ENCODE measurements at places on chromosomes 6 and 20. TPM values are rescaled to one million over a fixed set of nuclear protein-coding genes. Genes with fewer than 3 reads are reported as not detected.

TTK gene
- total RNA-seq = 69.5 TPM

DNA sequence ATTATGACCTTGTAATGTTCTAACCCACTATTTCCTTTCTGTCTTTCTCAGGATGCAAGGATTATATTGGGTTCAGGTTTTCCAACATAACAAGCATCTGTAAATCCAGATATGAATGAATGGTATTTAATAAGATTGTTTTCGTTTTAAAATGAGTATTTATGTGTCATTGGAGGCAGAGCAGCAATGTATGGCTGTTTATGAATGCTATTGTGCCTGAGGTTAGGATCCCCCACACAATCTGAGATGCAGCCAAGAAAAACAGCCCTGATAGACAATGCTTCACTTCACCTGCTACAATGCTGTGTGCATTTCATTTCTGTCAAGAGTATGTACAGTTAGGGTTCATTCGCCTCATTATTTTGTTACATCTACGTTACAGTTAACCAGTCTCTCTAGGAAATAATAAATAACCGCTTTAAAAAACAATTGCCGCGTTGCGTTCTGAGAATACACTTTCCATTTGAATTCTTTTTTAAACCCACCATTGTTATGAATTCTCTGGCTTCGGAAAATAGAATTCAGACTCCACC is 19.6 kb downstream of the TFAP2A start:
- no peak for DNase-seq

SAPCD1 gene
- total RNA-seq = 1.5 TPM

DNA sequence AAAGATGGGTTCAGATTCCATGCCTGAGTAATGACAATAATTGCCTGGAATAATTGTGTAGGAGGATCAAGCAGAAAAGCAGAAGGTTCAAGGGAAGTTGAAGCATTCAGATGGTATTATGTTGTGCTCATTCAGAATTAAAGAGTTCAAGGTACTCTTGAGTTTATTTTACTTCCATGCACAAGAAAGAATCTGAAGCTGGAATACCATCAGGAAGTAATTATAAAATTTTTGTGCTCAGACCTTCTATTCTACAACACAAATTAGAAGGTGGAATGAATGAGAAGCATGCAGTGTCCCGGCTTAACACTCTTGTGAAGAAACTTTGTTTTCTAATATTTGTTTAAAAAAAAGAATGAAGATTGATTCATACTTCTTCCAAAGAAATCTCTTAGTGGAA is 139.4 kb upstream of the ENPP5 start:
- DNase-seq = no peak

DNA sequence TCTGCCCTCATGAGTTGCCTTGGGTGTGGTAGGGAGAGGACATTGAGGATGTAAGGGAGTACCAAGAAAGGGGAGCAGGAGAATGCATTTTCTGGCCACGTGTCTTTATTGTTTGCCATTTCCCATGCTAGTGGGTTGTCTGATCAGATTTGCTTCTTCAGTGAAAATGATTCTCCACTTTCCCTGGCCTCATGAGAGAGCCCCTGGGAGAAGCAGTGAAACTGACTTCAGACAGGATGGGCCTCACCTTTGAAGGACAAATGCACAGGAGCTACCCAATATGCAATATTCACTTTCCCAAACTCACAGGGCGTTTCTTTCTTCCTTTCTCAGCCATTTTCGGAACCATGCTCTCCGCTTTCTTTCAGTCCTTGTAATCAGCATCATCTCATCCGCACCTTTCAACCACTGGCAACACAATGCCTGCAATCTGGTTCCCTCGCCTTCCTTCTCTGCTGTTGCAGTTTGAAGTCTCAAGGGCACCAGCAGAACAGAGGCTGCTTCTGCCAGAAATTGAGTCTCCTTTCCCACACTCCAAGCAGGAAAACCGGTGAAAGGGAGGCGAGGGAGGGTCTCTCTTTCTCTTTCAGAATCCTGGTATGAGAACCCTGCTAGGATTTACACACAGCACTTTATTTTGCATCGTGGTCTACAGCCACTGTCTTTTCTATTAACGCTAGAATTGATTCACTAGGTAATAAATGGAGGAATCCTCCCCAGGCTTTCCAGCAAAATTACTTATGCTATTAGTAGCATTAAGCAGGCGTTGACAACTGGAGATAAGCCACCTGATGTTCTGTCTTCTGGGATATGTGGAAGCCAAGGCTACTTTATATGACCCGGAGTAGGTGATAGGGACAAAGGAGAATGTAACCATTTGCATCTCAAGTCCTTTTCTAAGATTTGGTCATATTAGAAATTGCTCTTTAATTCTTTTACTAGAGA is 62.0 kb upstream of the FAM184A start:
- DNase-seq = no peak

DNA sequence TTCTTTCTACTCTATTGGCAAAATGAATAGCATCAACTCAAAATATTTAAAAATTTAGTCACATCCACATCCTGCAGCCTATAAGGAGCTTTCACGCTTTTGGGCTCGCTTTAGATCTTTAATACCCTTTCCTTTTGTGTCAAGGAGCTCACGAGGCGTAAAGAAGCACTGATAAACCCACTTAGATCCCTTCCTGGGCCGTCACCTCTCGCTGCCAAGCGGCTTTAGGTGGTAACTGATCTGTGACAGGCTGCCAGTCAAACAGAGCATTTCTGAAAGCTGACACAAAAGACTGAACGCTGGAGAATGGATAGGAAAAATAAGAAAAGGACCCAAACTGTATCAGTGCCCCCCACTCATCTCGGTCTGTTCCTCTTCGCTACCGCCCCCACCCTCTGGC is 385.7 kb upstream of the MMS22L start:
- no peak for DNase-seq

GRCh38 chr6:7786214-7786661 is 60.3 kb downstream of the BMP6 start:
- no peak for DNase-seq

- no peak for DNase-seq
Measured at GRCh38 chr20:38831049-38831691, 25.7 kb downstream of the PPP1R16B start.

DNA sequence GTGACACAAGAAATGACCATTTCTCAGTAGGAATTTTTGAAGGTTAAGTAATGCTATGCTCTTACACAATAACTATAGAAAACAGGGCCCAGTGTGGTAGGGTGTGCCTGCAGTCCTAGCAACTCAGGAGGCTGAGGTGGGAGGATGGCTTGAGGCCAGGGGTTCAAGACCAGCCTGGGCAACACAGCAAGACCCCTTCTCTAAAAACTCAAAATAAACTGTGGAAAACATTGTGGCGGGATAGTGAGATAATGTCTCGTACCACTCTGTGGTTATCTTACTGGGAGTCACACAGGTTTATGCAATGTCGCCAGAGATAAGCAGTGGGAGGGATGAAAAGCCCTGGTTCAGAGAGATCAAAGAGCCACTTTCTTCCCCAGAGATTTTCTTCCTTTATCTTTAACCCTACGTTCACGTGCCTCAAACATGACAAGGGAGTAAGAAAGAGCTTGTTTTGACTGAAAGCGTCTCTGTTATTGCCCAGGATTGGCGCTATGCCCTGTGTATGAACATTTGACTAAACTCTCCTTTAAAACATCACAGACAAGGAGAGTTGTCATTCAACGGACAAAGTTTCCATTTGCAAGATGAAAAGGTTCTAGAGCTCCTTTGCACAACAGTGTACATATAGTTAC is 13.9 kb downstream of the GCM1 start:
- no peak for DNase-seq

CASS4 gene
- total RNA-seq = 1.2 TPM

POLH gene
- total RNA-seq = 45.9 TPM

- DNase-seq = no peak
Measured at GRCh38 chr20:1576641-1577040, 19.1 kb upstream of the SIRPD start.

DNA sequence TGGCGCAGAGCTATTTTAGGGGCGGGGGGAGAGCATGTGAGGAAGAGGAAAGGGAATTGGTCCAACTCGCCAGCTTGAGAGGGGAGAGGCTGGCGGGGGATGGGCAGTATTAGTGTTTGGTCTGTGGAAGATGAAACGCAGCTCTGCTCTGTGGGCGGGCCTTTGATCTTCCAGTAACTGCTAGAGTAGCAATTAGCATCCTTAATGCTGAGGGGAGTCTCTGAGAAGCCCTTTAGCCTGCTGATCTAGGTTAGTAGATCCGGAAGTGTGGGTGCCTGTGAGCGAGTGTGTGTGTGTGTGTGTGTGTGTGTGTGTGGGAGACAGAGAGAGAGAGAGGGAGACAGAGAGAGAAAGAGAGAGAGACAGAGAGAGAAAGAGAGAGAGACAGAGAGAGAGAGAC is 117.2 kb upstream of the BACH2 start:
- peak; percentile 7 for DNase-seq

DNA sequence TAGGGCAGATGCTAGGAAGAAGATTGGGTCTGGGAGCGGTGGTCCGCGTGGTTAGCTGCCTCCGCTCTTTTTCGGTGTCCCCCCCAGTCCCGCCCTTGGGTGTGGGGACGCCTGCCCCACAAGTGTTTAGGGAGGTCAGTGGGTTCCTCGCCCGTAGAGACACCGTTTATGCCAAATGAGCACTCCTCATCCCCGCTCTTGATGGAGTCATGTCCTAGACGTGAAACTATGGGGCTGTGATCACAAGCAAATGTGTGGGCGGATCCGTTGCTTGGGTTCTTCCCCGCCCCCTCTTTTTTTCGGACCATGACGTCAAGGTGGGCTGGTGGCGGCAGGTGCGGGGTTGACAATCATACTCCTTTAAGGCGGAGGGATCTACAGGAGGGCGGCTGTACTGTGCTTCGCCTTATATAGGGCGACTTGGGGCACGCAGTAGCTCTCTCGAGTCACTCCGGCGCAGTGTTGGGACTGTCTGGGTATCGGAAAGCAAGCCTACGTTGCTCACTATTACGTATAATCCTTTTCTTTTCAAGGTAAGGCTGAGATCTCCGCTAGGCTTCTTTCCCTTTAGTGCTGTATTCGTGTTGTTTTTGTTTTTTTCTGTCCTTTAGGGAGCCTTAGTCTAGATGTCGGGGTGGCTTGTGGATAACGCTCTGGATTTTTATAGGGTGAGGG is at the start of gene HSP90AB1:
Gene HSP90AB1 (plus strand): TSS at position 439 of the 675 bp plus-strand sequence. CDS start 1,529 bp downstream, outside the sequence.
- peak; percentile 97 for DNase-seq

- DNase-seq = no peak
Measured at GRCh38 chr20:24662322-24662721, 192.9 kb downstream of the SYNDIG1 start.

C6orf15 gene
- total RNA-seq = 0.71 TPM

DNA sequence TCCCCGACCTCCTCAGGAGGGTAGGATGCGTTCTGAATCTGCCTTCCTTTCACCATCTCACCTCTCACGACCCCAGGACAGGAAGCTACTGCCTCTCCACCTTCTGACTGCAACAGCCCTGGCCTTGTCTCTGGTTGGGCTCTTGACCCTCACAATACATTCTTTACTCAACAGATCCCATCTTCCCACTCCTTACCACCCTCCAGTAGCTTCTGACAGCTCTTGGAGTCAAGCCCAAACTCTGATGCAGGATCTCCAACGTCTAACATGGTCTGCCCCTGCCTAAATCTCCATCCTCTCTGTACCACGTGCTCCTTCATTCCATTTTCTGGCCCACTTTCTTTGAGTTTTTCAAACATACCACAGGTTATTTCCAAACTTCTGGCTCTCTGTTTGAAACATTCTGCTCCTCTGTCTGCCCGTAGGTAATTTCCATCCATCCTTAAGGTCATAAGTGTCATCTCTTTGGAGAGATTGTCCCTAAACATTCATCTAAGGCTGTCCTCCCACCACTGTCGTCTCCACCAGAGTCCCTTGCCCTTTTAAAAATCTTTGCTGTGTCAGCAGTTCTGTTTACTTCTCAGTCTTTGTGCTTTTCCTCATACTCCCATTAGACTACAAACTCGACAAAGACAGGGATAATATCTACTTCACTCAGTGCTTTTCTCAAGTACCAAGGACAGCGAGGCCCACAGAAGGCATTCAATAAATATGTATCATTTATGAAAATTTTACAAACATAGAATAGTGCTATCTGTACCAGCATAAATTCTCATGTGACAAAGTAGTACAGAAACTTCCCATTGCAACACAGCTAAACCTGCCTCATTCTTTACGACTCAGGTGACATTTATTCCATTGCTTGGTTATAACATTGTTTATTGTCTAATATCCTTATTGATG is 73.6 kb downstream of the BCAS1 start:
- no peak for DNase-seq

DNA sequence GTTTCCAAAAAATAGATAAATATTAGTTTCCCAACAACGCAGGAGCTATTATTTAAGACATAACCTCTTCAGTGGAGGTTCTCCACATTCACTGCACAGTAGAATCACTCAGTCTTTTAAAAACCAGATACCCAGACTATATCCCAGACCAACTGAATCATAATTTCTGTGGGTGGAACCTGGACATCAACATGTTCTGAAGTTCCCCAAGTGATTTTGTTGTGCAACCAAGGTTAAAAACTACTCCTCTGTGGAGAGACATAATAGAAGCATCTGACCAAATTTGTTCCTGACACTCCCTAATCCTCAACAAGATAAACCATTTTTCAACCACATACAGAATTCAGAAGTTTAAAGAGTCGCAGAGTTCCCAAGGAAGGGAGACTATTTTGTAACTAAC is 42.3 kb downstream of the STK38 start:
- DNase-seq = peak; percentile 65

- peak; percentile 74 for DNase-seq
Measured at GRCh38 chr6:7723041-7723447, 2.9 kb upstream of the BMP6 start.

TRIM40 gene
- total RNA-seq = not detected

ACTL10 gene
- total RNA-seq = 0.96 TPM

DNA sequence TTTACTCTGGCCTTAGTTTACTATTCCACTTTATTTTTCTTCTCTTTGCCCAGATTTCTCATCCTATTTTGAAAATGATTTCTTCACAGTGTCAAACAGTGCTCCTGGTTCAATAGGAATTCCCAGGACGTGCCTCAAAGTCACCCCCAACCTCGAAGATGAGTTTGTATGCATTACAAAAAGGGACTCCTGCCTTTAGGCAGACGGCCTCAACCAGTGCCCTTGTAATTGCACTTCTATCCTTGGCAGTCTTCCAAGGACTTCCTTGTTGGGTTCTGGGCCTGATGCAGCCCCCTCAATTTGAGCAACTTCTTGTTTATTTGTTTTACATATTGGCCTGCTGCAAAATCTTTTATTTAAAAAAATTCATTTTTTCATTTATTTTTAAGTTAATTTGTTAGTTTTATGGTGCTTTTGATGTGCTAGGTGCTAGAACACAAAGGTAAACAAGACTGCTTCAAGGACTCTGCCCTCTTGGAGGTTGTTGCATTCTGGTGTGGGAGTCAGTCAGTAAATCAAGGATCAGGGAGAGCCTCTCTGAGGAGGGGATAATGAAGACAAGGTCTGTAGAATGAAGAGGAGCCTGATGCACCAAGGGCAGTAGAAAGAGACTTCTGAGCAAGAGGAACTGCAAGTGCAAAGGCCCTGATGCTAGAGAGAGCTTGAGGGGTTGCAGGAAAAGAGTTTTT is 181.5 kb upstream of the LAMP5 start:
- no peak for DNase-seq

- no peak for DNase-seq
Measured at GRCh38 chr20:62142252-62143080, 728 bp downstream of the PSMA7 start.
